ENCODE measurements at places on chromosomes 7 and 10.

DNA sequence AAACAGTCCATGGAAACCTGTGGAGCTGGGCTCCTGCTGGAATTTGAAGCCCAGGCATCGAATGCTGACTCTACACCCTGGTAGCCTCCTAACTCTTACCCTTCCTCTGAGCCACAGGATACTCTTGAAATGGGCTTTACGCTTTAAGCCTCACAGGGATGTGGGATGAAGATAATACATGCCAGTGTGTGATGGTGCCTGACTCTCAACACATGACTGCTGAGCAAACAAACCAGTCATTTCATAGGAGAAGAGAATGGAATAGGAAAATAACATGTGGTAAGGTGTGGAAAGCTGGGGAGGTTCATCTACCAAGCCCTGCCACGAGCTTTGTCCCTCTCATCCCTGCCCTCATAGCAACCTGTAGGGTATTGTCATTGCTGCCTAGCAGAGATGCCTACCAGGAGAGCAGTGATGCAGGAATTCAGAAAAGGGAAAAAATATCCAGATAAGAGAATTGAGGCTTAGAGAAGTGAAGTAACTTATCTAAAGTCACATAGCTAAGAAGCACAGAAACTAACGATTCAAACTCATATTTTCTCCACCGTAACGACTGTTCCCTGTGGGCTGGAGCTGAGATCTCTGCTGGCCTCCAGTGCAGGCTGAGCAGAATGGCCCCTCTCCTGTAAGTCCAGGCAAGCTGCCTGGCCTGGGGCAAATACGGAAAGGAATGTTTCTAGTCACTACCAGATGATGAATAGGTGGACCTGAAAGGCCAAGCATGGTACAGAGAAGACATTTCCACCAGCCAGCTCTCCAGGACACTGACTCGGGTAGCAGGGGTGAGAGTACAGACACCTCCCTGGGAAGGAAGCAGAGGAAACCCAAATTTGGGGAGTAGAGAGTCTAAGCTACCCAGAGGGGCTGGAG, 90.2 kb upstream of the DUSP5 start:
- DNase-seq, result no peak

- no peak for DNase-seq
Measured at GRCh38 chr10:92316610-92317009, 25.6 kb downstream of the MARCHF5 start.

DNA sequence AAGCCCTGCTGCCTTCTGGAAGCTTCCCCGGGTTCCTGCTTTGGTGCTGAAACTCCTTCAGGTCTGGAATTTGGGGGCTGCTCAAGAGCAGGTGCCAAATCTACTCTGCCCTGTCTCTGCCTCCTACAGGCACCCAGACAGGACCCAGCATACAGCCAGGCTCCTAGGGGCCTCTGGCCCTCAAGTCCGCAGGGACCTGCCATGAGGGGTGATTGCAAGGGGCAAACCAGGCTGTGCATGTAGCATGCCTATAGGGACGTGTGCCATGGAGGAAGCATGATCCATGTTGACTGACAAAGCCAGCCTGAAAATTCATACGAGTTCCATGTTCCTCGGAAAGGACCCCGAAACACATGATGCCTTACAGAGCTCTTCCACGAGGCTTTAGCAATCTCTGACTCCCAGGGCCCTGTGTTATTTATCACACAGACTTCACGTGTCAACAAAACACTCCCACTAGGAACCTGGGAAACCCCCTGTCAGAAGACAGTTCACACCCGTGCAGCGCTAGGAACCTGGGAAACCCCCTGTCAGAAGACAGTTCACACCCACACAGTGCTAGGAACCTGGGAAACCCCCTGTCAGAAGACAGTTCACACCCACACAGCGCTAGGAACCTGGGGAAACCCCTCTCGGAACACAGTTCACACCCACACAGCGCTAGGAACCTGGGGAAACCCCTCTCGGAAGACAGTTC, 75.3 kb upstream of the DNAAF5 start:
- no peak for DNase-seq

GRCh38 chr7:90999989-91000979, 263.9 kb upstream of the FZD1 start:
- DNase-seq, result no peak

DNA sequence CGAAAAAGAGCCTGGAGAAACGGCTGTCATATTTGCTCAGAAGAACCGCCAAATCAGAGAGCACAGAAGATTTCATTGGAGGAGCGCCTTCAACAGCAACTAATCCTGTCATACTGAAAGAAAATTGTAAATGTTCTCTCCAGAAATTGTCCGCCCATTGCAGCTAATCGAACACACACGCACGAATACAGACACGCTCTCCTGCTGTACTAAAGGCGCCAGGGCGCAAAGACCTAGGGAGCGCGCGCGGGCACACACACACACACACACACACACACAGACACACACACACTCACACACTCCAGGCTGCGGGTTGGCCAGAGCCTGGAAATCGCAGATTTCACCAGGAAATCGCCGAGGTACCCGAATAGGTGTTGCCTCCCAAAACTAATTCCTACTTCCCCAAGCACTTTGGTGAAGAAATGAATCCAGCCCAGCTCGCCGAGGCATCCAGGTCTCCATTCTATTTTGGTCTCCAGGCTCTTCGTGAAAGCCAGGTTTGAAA, at the start of gene CHRM2:
Gene CHRM2, plus strand, starts transcription at position 157 of the 505 bp plus-strand sequence. CDS start 146,214 bp downstream, outside the sequence.
- no peak for DNase-seq

- DNase-seq, result no peak
Measured at GRCh38 chr10:103512166-103512565, 18.7 kb downstream of the NEURL1 start.

GRCh38 chr10:44066527-44067255, 318.2 kb downstream of the CXCL12 start:
- no peak for DNase-seq

DNA sequence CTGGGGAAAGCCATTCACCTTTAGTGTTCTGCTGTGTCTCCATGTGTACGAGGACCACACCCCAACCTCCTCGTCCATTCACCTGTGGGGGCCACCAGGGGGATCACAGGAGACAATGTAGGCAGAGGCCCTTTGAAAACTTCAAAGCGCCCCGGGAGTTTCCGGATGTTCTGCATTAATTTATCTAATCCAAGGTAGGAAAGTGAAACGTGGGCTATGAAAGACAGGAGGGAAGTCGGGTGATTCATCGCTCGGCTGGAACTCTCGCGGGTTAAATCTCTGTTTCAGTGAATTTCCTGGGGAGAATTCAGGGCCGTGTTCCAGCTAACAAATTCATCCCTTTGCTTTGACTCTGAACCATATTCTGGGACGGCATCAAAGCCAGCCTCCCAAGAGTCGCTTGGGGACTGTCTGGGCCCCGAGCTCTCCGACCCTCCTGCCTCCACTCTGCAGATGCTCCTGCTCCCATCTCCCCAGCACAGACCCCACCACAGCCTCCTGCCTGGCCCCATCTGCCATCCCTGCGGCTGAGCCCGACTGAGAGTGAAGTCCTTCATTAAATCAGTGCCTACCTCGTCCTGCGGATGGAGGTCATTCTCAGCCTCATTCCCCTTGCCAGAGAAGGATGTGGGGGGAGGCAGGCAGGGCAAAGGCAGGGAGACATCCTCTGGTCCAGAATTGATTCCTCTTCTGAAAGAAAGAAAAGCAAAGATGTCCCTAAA, 114.1 kb upstream of the CARD11 start:
- DNase-seq, result no peak

DNA sequence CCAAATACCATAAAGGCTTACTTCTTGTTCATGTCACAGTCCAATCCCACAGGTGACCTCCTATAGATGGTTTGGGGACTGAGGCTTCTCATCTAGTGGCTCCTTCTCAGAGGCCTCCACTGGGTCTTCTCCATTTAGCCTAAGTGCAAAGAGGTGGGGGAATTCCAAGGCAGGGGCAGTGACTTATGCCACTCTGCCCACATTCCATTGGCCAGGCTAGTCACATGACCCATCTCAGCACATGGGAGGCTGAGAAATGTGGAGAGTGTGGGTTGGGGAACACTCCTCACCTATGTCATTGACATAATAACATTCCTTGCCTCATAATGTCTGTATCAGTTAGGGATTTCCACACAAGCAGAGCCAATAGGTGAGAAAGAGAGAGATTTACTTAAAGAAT, 104.3 kb upstream of the PLXNA4 start:
- no peak for DNase-seq

GRCh38 chr7:16260236-16260728, 161.1 kb downstream of the CRPPA start:
- no peak for DNase-seq
